ENCODE measurements at places on chromosomes 2 and 18. TPM values are rescaled to one million over a fixed set of nuclear protein-coding genes. Genes with fewer than 3 reads are reported as not detected.

DPY30 gene
- total RNA-seq: 234 TPM

GRCh38 chr18:25103468-25104155 is 248.4 kb downstream of the ZNF521 start:
- DNase-seq: no peak

DNA sequence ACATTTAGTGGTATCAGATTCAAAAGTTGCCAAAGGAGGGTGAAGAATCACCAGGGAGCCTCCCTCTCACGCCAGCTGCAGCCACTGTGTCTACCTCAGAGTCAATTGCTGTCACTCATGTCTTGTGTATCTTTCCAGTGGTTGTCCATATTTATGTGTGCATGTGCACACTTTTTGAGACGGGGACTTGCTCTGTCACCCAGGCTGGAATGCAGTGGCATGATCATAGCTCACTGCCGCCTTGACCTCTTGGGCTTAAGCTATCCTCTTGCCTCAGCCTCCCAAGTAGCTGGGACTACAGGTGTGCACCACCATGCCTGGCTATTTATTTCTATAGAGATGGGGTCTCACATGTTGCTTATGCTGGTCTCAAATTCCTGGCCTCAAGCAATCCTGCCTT is 4.0 kb downstream of the MOCOS start:
- DNase-seq: no peak

- DNase-seq: no peak
Measured at GRCh38 chr2:86367499-86367777, 30.0 kb upstream of the REEP1 start.

Data from Caki2 (cell line).